ENCODE measurements at places on chromosomes 5 and 9.

DNA sequence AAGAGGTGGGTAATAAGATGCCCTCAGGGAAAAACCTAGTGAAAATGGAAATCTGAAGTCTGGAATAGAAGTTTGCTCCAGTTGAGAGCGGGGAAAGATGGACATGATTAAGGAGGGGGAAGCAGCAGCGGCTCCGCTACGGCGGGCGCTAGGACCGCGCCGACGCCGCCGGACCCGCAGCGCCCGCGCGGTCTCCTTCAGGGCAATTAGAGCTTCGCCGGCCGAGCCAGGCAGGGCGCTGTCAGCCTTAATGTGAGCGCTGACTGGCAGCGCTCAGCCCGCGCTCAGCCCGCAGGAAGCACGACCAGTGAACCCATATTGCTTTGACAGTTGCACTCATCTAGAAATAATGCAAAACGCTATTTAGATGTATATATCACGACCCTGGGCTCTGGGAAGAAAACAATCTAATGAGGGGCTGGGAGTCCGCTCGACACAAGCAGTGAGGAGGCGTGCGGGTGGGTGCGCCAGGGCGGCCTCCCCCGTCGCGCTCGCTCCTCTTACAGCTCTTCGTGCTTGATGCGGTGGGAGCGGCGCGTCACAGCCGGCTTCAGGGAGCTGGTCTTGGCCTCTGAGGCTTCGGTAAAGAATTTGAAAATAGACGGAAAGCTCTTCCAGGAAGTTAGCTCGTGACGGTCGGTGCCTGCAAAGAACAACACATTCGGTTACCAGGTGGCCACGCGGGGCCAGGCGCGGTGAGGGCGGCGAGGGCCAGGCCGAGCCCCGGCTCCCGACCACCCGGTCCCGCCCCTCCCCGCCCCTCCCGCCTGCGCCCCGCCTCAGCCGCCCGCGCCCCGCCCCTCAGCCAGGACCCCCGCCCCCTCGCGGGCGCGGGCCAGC lies 37.7 kb downstream of the NR2F1 start:
- peak; percentile 66 for DNase-seq

DNA sequence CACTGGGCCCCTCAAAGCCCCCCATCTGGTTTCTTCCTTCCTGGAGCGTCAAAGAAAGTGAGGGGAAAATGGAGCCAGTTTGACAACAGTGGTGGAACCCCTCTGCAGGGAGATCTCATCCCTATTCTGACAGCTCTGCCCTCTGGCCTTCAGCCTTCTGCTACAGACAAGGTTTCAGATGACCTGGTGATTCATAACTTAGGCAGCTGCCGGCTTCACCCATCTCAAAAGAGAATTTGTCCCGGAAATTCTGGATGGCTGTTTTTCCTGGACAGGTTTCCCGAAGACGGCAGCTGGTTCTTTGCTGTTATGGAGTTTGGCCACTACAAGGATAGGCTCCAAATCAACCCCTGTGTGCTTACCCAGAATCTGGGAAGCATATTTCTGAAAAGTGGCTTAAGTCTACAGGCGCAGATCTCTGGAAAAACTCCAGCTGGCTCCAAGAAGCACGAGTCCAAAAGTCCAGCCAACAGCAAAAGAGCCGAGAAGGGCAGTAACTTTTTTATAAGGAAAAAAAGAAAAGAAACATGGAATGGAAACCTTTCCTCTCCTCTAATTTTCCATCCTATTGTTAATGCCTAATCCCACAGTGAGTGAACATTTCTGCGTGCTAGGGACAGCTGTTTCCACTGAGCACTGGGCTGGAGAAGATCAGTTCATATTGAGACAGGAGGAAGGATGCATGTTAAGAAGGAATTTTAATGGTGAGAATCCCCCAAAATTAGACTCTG lies 54.5 kb downstream of the ZNF366 start:
- no peak for DNase-seq

DNA sequence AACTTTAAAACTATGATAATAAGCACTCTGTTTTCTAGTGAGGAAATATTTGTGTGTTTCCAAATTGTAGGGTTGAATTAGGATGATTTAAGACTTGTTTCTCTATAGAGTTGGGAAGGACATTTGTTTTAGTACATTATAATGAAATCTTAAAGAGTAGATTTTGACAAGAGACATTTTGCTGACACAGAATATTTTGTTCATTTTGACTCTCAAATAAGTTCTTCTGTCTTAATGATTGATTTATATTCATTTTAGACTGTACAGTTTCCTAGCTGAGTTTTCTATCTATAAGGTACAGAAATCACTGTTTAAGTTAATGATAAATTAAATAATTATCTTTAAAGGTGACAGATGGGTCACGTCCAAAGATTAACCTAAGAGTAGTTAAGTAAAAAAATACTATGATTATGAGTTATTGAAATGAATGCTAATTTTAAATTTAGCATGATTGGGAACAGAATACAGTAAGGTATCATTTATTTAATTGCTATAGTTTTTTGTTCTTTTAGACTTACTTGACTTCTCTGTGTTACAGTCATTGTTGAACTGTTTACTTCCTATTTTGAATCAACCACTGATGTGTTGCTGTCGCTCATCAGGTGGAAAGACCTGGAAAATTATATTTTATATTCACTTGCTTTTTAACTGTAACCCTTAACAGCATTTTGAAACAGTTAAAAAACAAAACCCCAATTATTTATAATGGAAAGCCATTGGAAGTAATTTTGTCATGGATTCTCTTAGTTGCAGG lies 19.5 kb downstream of the PBX3 start:
- DNase-seq = no peak

GRCh38 chr9:127224883-127225739 lies 39.5 kb upstream of the GARNL3 start:
- peak; percentile 95 for DNase-seq

DNA sequence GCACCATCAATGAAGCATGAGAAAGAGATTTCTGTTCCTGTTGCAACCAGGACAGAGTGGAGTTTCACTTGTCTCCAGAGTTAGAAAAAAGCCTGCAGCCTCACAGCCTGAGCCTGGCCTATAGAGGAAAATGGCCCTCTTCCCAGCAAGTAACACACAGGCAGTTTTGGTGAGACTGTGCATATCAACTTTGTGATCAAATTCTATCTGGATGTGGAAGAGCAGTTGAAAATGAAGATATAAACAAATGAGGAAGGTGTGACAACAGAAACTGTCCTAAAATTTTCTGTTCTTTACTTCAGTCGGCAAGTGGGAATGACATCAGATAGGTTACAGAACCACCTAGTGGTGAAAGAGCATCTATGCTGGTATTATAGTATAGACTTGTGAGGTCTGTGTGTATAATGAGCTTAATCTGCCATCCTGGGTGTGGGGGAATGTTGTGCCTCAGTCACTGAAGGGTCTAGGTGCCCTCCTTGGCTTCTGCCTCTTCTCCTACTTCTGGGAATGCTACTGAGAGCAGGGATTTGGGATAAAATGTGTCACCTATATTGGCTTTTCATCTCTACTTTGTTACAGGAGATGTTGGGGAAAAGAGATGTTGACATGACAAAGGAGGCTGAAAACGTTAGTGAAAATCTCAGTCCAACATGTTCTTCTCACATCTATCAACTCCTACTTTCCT lies 28.2 kb downstream of the YIPF5 start:
- DNase-seq = no peak

DNA sequence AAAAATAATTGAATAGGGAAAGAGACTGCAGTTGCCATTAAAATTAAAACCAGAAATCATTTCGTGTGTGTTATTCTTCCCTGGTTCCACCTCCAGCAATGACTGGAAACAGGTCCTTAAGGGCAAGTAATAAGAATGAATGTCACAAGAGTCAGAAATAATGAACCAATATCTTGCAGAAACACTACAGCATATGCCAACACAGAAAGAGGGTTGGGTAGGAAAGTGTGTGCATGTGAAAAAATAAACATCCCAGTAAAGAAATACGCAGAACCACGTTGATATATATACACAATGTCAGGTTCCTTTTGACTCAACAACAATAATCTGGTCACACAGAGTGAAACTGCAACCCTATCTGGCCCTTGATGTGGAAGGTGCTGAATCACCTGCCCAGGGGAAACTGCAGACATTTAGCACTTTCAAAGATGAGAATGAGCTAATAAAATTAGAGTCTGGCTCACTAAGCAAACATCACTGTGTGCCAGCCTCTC lies 15.0 kb downstream of the HMHB1 start:
- peak; percentile 39 for DNase-seq

- peak; percentile 15 for DNase-seq
These were observed 185.3 kb downstream of the AUH start for GRCh38 chr9:91176426-91176825.

DNA sequence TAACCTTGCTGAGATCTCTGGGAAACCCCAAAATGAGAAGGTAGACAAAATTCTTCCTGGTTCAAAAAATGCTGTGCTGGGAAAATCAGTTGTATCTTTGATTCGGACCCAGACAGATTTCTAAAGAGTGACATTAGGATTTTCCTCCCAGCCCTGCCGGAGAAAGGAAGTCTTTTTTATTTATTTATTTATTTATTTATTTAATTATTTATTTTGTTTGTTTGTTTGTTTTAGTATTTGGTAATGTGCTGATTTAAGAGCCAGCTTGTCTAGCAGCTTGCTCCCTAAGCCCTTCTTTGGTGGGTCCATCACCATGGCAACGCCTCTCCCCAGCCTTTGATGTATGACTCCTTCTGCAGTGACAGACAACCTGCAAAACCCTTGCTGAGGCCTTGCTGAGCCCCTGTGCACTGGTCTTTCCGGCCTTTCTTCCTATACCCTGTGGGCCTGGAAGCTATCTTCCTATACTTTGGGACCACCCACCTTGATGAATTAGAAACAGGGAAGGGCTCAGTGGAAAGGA lies 60.6 kb upstream of the AFAP1L1 start:
- no peak for DNase-seq

- peak; percentile 32 for DNase-seq
These were observed 652 bp upstream of the TMEM161B start for GRCh38 chr5:88269222-88269771.

DNA sequence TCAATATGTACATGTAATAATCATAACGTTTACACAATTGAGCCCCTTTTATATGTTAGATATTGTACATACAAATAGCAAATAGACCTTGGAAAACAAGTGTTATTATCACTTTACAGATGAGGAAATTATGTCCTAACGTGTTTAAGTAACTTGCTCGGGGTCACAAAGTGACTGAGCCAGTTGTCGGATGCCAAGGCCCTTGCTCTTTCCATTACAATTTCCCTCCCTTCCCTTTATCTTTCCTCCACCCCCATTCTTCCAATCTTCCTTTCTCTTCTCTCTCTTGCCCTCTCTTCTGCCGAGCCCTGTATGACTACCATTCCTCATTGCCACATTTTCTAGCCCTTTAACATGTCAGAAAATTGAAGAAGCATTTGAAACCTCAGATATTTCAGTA lies 34.4 kb upstream of the RAD23B start:
- DNase-seq = no peak

- no peak for DNase-seq
These were observed 433.1 kb upstream of the DMAC1 start for GRCh38 chr9:8232726-8233125.

DNA sequence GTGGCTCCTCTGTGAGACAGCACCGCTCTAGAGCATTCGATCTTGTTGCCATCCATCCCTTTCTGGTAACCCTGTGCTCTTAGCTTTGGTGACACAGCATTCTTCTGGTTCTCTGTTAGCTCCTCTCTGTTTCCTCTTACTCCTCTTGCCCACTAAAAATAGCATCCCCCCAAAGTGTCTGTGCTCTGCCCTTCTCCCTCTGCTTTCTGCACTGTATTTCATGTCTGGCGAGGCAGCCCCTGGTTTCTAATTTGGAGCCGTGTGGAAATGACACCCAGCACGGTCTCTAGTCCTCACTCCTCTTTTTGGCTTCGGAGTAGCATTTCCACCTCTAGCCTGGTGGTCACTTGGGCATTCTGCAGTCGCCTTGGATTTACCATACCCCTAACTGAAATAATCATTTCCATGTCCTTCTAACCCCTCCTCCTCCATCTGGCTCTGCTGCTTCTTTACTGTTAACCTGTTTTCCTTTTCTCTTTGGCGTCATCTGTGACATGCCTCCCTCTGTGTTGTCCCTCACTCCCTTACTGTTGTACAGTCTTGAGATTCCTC lies 23.8 kb downstream of the NPR3 start:
- no peak for DNase-seq

DNA sequence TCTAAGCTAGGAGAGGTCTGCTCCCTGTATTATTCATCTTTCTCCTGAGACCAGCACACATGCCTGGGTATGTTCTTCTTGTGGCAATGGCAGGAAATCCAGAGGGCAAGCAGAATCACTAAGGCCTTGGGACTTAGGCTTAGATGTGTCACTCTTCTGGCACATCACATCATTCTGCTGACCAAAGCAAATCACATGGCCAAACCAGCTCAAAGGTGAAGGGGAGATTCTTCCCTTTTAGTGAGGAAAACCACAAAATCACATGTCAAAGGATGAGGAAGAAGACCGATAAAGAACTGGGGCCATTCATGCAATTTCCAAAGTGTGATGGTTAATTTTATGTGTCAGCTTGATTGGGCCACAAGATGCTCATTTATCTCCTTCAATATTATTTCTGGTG lies 5.7 kb upstream of the AGGF1 start:
- DNase-seq = no peak

- no peak for DNase-seq
These were observed 149.5 kb downstream of the BAAT start for GRCh38 chr9:101235105-101235866.

- DNase-seq = no peak
These were observed 48.0 kb downstream of the PTCH1 start for GRCh38 chr9:95468791-95469190.

- DNase-seq = no peak
These were observed 120.5 kb downstream of the SNX18 start for GRCh38 chr5:54638106-54638505.

DNA sequence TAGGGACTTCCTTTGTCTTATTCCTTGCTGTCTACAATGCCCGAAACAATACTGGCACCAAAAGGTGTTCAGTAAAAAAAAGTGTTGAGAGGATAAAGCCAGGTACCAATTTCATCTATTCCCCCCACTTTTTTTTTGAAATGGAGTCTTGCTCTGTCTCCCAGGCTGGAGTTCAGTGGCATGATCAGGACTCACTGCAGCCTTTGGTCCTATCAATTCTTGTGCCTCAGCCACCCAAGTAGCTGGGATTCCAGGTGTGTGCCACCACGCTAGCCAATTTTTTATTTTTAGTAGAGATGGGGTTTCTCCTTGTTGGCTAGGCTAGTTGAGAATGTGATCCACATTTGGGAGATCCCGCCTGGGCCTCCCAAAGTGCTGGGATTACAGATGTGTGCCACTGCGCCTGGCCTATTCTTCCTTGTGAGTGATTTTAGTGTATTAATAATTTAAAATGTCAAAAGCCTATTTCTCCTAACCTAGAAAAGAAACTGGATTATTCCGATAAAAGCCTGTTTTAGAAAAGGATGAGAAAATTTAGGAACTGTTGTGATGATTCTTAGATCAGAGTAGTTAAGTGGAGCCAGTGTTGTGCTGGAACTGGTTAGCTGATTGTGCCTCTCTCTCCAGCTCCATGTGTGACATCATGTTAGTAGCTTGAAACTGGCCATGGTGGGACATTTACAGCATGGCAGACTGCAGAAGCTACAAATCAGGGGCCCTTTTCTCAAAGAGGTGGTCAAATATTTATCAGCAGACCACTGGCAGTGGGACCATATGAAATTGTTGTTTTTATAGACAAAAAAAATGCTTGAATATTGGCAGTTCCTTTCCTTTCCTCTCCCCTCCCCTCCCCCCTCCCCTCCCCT lies 14.3 kb downstream of the CDC42SE2 start:
- DNase-seq = no peak

All from activated CD8-positive, alpha-beta T cell treated with anti-CD3 and anti-CD28 coated beads, Interleukin-2, amount 10 ng/mL, durations not matched to agents 7 days and 5 days (primary cell).